ENCODE measurements at places on chromosomes 4 and X. TPM values are rescaled to one million over a fixed set of nuclear protein-coding genes. Genes with fewer than 3 reads are reported as not detected.

The SMPX gene
- total RNA-seq: not detected

GRCh38 chr4:186984105-186984644 is 260.5 kb upstream of the FAT1 start:
- DNase-seq: no peak

The UGT2B17 gene
- total RNA-seq: not detected

GRCh38 chr4:3683744-3684421 is 82.3 kb upstream of the ADRA2C start:
- no peak for DNase-seq

DNA sequence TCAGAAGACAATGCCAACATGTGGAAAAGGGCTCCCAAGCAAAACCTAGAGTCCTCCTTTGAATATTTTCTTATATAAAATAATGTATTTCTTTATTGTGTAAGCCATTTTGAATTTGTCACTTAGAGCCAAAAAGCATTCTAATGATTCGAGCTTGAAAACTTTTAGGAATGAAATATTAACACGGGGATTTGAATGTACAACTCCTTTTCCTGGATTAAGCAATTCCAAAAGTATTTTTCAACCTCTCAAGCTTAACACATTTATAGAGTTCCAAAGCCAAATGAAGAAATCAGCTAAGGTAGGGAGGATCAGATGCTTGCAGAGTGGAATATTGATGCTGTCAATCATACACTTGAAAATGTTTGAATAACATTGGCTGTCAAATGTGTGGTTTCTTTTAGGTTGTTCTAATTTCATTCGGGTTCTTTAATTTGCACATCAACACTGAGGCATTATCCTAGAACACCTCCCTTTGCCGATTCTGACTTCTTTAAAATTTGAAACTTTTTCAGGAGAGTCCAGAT is 67.2 kb upstream of the ETNPPL start:
- no peak for DNase-seq

The MAGEA9 gene
- not detected for total RNA-seq

The ARMCX2 gene
- total RNA-seq: 13.6 TPM

GRCh38 chr4:48079972-48080391 is 54.1 kb downstream of the TXK start:
- DNase-seq: no peak

DNA sequence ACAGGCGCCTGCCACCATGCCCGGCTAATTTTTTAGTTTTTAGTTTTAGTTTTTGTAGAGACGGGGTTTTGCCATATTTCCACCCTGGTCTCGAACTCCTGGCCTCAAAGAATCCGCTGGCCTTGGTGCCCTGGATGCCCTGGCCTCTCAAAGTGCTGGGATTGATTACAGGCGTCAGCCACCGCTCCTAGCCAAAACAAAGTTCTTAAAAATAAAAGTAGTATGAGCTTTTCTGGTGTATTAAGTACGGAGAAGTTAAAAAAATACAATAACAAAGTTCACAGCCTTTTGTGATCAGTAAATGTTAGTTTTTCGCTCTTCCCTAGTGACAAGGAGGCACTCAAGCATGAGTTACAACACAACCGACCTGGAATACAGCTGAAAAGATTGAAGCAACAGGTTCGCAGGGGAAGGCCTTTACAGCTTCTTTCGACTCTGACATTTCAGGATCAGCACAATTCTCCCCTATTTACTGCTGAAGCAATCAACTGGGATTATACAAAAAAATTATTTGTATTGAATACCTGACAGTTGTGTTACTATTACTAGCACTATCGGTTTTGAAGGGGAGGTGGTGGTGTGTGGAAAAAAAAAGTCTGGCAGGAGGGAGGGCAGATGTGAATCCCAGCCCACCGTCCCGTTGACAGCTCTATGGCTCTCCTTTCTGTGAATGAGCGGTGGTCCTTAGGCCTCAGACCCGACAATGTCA is 893 bp upstream of the METAP1 start:
- DNase-seq: no peak

All from activated CD4-positive, alpha-beta T cell treated with anti-CD3 and anti-CD28 coated beads for 36 hours (primary cell).